T-helper 1 cell treated with Interleukin-12 subunit alpha and Interleukin-12 subunit beta and Interleukin-4 antibody, amounts not matched to agents 30 ng/mL and 1 ng/mL, for 36 hours (primary cell): ENCODE measurements at places on chromosomes 1 and 21. TPM values are rescaled to one million over a fixed set of nuclear protein-coding genes. Genes with fewer than 3 reads are reported as not detected.

VCAM1 gene
- total RNA-seq: 0.10 and 0.22 TPM in 2 replicates

FNDC5 gene
- total RNA-seq: not detected in 2 replicates

ARHGEF10L gene
- total RNA-seq: not detected in 2 replicates

APOBEC4 gene
- total RNA-seq: not detected in 2 replicates

NME7 gene
- total RNA-seq: 16.1 and 21.5 TPM in 2 replicates

EVI5 gene
- 1.3 and 1.4 TPM in 2 replicates for total RNA-seq

OR2L8 gene
- total RNA-seq: 0.34 TPM in 1 of 2 replicates, not detected in the other

HRNR gene
- not detected in 2 replicates for total RNA-seq

FBXO2 gene
- total RNA-seq: 2.0 TPM in 2 replicates

GPR37L1 gene
- total RNA-seq: not detected in 2 replicates

S100A7A gene
- not detected in 2 replicates for total RNA-seq

CD52 gene
- 1,323 and 1,401 TPM in 2 replicates for total RNA-seq

CYP4Z1 gene
- total RNA-seq: not detected in 2 replicates

LMX1A gene
- total RNA-seq: not detected in 2 replicates

RCC1 gene
- 55.8 and 58.3 TPM in 2 replicates for total RNA-seq

LHX8 gene
- total RNA-seq: not detected in 2 replicates

SH3BGR gene
- total RNA-seq: 1.0 and 1.2 TPM in 2 replicates
